T-helper 17 cell (primary cell): ENCODE measurements at places on chromosomes 6 and 20.

DNA sequence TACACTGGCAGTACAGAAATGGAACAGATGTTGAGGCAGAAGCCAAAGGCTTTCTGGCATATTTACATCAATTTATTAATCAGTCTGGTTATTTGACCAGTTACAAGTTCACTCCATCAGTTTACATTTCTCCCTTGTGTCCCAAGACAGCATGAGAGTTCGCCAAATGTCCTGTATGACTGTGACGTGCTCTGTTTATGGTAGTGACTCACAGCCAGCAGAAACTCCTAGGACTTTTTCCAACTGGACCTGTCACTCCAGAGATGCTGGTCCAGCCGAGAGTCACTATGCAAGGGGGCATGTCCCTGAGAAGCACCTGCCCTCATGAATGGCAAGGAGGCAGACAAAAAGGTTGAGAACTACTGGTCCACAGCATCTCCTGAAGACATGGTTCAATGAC is 160.0 kb downstream of the LRFN2 start:
- no peak for DNase-seq

- peak; percentile 34 for DNase-seq
Measured at GRCh38 chr6:30557683-30557981, 537 bp downstream of the PRR3 start.

DNA sequence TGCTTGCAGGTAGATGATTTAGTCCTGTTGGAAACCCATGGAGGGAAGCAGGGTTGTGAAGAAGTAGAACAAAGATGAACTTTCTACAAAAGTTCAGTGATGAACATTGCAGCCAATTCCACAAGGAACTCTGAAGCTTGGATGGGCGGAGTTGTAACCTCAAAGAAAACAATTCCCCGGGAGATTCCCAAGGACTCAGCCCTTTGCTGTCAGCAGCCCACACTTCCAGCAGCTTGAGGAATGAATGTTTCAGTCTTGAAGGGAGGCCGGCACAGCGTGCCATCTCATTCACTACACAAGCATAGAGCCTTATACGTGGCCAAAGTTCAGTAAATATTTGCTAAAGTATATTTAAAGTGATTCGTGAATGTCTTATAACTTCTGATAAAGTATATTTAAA is 269.4 kb downstream of the NKAIN2 start:
- DNase-seq = no peak

GRCh38 chr6:132499757-132500156 is 13.2 kb downstream of the STX7 start:
- no peak for DNase-seq

GRCh38 chr6:105795366-105795765 is 290.8 kb upstream of the PRDM1 start:
- DNase-seq = no peak

DNA sequence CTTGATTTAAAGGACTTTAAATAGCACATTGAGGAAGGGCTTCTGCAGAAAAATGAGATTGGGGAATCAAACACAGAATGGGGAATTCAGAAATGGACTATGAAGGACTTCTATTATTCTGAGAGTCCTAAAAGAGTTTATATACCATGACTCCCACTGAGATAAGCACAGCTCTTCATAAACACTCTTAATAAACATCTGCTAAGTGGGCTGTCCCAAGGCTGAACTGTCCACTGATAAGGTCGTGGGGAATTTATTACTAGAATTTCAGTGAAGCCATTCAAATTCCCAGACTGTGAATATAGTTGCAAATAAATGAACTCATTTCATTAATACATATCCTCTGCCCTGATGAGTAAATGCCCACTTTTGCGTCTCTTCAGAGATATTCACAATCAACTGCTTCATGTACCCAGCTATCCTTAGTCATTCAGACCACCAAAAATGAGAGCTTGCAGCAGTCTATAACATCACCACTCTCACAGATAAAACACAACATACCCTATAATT is 468.2 kb upstream of the RUNX2 start:
- no peak for DNase-seq

- DNase-seq = no peak
Measured at GRCh38 chr6:72704979-72705378, 83.1 kb downstream of the KCNQ5 start.

DNA sequence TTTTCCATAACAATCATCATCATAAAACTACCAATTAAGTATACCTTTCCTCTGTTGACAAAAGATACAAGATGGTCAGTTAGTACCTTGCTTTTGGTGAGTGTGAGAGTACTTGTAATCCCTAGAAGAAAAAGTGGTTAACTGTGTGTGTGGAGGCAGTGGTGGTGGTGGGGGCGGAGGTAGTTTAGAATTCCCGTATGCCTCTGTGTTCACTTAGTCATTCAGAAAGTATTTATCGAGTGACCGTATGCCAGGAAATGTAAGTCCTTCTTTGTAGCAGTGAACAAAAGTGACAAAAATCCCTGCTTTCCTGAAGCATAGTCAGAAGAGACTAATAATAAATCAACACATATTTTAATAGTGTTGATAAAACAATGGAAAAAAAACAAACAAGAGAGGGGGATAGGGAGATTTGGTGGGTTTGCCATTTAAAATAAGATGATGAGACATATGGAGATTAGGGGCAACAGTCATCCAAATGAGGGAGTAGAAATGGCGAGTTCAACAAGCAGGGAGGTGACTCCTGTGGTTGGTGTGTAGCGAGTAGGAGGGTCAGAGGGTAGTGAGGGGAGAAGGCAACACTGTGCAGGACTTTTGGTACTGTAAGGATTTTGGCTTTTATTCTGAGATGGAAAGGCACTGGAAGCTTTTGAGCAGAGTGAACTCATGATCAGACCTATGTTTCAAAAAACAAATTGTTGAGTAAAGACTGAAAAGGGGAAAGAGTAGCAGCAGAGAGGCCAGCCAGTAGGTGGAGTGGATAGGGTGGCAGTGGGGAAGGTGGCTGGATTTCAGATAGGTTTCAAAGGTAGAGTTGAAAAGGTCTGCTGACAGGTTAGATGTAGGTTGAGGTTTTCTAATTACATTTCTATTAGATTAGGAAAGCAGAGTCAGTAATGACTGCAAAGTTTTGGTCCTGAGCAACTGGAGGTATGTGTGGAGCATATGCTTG is 40.3 kb upstream of the SIM1 start:
- DNase-seq = no peak

GRCh38 chr20:14576196-14576877 is 238.9 kb upstream of the FLRT3 start:
- no peak for DNase-seq

DNA sequence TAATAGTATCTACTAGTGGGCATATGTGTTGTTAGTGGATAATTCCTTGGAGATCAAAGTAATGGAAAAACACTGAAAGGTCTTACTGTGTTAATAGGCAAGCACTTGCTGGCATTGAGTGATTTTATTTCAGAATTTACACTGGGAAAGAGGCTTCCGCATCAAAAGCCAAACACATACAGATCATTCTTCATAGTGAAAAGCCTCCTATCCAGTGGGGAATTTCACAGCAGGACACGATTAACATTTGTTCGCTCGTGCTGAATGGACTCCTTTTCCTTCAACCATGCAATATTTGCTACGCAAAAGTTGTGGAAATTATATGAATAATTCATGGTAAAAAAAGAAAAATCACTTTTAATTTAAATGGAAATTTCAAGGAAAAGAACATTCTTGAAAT is 26.4 kb downstream of the GABRR1 start:
- DNase-seq = no peak

DNA sequence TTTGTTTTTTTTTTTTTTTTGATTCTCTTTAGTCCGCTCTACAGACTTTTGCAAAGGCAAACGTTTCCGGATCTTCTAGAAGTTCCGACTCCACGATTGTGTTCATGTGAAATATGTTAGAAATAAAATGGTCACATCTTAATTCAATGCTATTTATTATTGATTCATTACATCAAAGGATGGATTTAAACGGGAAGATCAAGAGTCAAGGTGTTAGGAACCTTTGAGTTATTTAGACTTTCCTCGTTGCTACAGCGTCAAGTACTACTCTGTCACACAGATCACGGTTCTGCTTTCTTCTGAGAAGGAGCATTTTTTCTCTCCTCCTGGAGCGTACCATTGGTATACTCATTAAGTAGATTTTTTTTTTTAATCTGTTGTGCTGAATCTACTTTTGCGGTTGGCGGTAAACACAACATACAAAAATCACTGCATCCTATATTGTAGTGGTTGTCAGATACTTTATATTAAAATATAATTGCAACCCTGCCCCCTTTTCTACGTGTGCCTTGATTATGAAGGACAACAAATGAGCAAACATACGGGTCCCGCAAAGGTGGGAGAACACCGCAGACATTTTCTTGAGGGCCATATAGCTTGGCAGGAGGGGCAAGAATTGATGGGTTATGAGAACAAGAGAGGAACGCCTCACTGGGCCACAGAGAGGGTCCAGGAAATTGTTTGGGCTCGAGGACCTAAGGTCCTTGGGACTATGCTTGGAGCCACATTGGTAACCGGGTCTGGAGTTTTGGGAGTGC is 17.5 kb downstream of the HMGN4 start:
- no peak for DNase-seq

DNA sequence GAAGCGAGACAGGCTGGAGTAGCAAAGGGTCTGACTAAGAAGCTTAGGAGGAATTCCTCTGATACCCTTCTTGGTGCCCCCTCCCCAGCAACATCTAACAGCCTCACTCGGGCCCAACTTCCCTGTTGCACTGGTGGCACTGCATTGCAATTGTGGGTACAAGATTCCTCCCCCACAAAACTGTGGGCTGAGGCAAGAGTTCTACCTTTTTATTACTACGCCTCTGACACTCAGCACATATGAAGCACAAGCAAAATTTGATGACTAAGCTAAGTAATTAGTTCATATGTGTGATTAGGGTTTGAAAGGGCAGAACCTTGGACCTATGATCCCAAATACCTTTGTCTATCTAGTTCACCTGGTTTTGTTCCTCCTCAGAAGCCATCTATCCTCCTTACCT is 83.5 kb downstream of the ZHX3 start:
- no peak for DNase-seq
